A673 (cell line): ENCODE measurements at places on chromosomes 4 and X. TPM values are rescaled to one million over a fixed set of nuclear protein-coding genes. Genes with fewer than 3 reads are reported as not detected.

DNA sequence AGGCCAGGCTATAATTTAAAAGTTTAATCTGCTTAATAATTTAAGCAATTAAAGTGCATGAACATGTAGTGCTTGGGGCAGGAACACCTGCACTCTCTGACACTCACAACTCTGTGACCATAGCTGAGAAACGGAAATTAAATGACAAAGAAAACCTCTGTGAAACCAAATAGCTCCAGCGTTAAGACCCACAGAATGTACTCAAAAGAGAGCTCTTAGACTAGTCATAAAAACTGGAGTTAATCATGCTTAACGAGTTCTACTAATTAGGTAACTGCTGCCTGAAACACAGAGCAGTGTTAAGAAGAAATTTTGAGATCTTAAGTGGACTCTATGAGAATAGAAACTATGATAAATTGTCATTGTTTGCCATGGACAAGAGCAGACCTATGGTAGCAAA is 174.4 kb upstream of the SPIN4 start:
- DNase-seq, result no peak
- H3K4me3 ChIP-seq, result no peak overlapping the region
- no peaks in the 10 kb centered on the region for H3K4me1 ChIP-seq
- H3K27ac ChIP-seq, result no peak overlapping the region
- no peaks in the 10 kb centered on the region for H3K27me3 ChIP-seq

DNA sequence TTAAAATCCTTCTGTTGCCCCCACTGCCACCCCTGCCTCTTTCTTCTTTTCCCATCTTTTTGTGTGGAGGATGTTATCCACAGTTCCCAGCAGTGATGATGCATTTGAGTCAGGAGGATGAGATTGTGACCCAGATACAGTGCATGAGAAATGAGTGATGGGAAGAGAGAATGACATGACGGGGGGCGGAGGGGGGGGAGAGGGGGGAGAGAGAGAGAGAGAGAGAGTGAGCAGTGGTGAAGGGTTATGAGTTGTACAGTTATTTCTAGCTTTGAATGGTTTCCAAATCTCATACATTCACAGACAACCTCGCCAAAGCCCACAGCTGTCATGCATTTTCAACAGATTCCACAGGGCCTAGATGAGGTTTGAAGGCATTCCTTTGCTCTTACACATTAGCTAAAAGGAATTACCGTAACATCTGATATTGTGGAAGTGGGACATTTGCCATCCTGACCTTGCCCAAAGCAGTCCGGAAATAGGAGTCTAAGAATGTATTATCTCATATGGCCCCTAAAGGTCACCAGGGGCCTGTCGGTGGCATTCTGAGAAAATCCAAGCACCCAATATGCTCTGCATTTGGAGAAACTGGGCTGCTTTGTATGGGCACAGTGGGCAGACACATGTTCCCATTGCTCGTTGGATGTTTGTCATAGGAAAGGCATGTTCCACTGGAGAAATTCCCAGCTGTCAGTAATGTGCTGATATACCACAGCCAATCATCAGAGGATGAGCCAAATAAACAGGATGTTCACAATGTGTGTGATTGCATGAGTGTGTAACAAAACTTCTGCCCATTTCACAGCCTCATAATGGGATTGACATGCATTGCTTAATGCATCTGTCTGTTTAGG is 435.8 kb downstream of the SPRY1 start:
- H3K4me1 ChIP-seq, result peaks cover 39% of the 10 kb centered on the region
- H3K27me3 ChIP-seq, result no peaks in the 10 kb centered on the region
- H3K36me3 ChIP-seq, result no peaks in the 10 kb centered on the region
- H3K27ac ChIP-seq, result peak overlapping the region; percentile 61
- peak; percentile 84 for DNase-seq
- no peak overlapping the region for H3K4me3 ChIP-seq

DNA sequence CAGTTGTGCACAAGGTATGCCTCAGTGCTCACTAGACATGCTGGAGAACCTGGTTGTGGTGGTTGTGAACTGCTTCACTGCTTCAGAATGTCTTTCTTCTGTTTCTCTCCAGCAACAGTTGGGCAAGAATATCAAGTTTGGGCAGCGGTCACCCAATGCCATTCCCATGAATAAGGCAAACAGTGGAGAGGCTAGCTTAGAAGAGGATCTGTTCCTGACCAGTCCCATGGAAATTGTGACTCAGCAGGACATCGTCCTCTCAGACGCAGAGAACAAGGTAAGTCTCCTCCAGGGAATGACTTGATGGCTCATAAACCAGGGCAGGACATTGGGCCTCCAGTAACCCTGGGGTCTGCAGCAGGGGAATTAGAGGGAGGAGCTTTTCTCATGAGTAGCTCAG is 79.9 kb downstream of the AASDH start:
- no peaks in the 10 kb centered on the region for H3K36me3 ChIP-seq
- no peak for DNase-seq
- H3K27ac ChIP-seq, result no peak overlapping the region

DNA sequence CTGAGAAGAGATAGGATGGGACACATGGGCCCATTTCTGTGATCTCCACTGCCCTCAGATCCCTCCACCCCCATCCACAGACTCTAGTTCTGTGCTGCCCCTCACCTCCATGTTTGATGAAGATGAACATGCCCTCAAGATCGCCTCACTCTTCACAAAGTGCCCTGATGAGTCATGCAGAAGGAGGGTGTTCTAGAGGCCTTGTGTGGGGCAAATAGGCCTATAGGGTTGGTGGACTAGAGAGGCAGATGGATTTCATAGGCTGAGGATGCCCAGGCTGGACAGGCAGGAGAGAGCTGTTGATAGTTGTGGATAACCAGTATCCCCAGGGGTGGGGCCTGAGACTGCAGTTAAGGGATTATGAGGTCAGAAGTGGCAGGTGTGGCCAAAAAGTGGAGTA is at the start of gene CXorf65:
CXorf65 (minus strand) TSS at position 314 of the 400 bp plus-strand sequence; CDS start at position 130, 184 bp downstream.
- peaks cover 11% of the 10 kb centered on the region for H3K4me1 ChIP-seq
- no peaks in the 10 kb centered on the region for H3K36me3 ChIP-seq
- no peaks in the 10 kb centered on the region for H3K27me3 ChIP-seq
- H3K4me3 ChIP-seq, result no peak within 1 kb of the TSS
- no peak for DNase-seq
- no peak within 1 kb of the TSS for H3K27ac ChIP-seq

- no peak overlapping the region for H3K4me3 ChIP-seq
- H3K36me3 ChIP-seq, result no peaks in the 10 kb centered on the region
- no peak overlapping the region for H3K27ac ChIP-seq
- H3K27me3 ChIP-seq, result no peaks in the 10 kb centered on the region
- H3K4me1 ChIP-seq, result no peaks in the 10 kb centered on the region
Observed at GRCh38 chr4:82515705-82516104, 46.1 kb downstream of the TMEM150C start.

The PHOX2B gene
- total RNA-seq, result 0.09 and 0.13 TPM in 2 replicates

The BCOR gene
- 58.8 and 59.0 TPM in 2 replicates for total RNA-seq

The TEC gene
- 6.8 and 6.9 TPM in 2 replicates for total RNA-seq

The ASB12 gene
- not detected in 2 replicates for total RNA-seq

The COL4A6 gene
- total RNA-seq, result not detected in 2 replicates

DNA sequence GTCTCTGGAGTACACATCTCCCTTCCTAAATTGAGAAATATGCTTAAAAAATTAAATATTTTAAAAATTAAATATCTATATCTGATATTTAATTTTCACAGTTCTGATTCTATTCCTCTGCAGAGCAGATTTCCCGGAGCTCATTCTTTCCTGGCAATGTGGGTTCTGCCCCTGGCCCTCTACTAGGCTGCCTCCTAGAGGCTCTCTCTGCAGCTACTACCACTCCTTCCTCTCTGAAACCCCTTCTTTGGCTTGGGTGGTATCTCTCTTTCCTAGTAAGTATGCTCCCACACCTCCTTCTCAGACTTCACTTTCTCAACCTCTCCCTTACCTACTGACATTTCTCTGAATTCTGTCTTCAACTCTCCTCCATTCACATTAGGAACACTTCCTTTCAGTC is 45.3 kb downstream of the RPGR start:
- DNase-seq, result no peak
- no peaks in the 10 kb centered on the region for H3K36me3 ChIP-seq
- no peak overlapping the region for H3K27ac ChIP-seq
- H3K27me3 ChIP-seq, result no peaks in the 10 kb centered on the region

The SPARCL1 gene
- total RNA-seq, result 1.1 and 1.8 TPM in 2 replicates

- no peak for DNase-seq
- no peaks in the 10 kb centered on the region for H3K36me3 ChIP-seq
- no peaks in the 10 kb centered on the region for H3K27me3 ChIP-seq
- H3K4me1 ChIP-seq, result no peaks in the 10 kb centered on the region
- no peak overlapping the region for H3K27ac ChIP-seq
- H3K4me3 ChIP-seq, result no peak overlapping the region
Observed at GRCh38 chr4:10622728-10623127, 61.8 kb downstream of the CLNK start.
